ENCODE measurements at places on chromosomes 2 and 18.

GRCh38 chr18:61865466-61866175, 27.2 kb downstream of the RNF152 start:
- DNase-seq: no peak

DNA sequence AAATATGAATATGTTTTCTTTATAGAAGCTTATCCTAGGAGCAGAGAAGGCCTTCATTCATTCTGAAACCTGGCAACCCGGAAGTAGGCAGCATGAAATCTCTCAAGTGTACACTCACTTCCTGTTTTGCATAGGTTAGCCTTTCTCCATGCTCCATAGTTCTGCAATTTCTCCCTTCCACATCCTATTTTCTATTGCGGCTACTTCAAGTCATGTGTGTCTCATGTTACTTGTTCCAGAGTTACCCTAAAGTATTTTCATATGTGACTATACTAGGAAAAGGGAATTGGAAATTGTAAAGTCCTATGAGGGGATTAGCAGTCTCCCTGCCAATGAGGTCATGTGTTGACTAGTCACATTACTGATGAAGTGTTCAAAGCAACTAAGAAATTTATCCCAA, 320.6 kb downstream of the NCKAP5 start:
- peak; percentile 24 for DNase-seq

GRCh38 chr2:164073101-164074074, 337.6 kb upstream of the FIGN start:
- DNase-seq: no peak

DNA sequence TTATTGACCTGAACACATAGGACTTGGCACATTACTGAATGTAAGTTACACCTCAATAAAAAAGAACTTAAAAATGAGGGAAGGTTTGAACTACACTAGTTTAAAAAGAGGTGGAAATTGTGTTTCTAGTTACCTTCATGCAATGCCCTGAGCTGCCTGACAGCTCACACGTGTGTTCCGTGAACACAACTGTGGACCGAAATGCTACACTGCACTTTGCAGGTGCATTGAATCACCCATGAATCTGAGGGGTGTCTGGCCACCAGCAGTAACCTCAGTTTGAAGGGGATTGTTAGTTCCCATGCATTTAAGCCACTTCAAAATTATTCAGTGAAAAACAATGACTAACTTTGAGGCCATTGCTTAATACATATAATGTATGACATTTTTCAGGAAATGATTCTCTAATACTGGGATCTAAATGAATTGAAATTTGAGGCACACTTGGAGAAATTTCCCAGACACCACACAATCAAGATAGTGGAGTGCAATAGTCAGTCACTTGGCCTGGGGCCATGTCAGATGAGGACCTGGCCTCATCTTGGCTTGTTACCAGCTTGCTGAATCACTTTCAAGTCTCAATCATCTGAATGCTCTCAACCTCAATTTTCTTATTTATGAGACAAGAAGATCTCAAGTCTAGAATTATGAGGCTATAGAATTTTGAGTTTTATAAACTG, 59.3 kb downstream of the MYL12B start:
- peak; percentile 85 for DNase-seq

GRCh38 chr2:78077633-78078032, 555.5 kb upstream of the LRRTM4 start:
- no peak for DNase-seq

GRCh38 chr18:6939972-6940371, 177.6 kb downstream of the LAMA1 start:
- no peak for DNase-seq
